ENCODE measurements at places on chromosomes 3 and 15. TPM values are rescaled to one million over a fixed set of nuclear protein-coding genes. Genes with fewer than 3 reads are reported as not detected.

DNA sequence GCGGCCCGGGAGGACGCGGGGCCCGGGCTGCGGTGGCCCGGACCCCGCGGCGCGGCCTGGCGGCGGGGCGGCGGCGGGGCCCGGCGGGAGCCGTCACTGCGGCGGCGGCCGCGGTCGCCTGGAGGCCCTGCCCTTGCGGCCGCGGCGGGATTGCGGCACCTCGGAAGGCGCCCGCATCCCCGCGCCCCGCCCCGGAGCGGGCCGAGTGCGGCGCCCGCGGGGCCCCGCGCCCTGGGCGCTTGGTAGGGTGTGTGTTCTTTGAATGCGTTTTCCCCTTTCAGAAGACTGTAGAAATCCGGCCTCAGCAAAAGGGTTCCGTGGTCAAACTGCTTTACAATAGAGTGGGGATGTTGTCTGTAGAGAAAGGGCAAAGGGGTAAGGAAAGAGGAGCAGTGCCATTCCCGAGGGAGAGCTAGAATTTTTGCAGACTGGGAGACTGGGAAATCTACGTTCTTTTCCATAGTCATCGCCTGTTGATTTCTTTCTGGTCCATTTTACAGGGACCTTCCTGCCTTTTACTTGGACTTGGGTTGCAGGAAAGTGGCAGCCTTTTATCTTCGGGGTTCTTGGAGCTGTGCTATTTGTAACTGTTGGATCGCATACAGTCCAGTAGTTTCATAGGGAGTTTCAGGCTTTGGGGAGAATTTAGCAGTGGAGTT is 630 bp downstream of the SNRK start:
- no peak for DNase-seq

DNA sequence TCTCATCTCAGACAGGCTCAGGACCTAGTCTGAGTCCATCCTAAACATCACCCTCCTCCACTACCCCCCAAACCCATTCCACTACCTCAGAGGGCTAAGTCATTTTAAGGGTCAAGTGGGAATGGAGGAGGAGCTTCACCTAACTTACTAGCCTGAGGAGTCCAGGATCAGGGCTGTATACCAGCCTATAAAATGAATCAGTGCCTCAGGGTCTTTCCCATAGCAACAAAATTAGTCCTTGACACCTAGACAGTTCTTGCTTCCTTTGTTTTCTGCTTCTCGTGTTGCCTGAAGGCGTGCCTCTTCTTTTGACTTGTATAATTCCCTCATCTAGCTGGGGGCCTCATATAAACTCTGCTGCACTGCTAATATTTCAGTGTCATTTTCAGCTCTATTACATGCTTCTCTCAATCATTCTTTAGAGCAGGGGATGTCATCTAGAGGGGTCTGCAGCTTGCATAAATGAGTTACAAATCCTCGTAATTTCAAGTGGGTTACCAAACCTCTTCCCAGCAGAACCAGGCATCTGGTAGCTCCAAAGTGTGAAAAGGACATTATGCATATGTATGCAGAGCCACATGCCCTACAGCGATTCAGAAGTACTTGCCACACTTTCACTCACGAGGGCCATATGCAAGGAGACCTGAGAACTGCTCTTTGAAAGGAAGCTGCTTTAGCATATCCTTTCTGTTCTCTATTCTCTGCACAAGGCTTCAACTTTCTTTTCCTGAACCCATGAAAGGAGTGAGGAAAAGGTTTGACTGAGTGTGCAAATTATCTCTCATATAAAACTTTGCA is 311.7 kb upstream of the SEMA6D start:
- no peak for DNase-seq

RAB6B gene
- 52.6 TPM for total RNA-seq

GRCh38 chr15:36177590-36178302 is 401.7 kb upstream of the CDIN1 start:
- no peak for DNase-seq

DNA sequence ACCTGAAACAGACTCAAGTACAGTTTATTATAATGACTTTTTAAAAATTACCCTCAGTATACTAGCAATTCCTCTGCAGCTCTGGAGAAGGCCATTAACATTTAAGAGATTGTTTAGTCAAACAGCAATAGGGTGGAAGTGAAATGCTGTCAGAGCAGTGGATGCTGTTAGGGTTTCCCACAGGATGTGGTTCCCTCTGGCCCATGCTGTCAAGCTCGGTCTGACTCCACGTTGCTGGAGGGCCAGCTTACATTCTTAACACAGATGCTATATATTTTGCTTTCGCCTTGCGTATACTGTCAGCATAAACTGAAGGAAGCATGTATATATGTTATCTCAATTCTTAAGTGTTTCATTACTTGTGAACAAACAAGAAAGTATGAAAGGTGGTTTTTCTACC is 231.1 kb upstream of the COL8A1 start:
- no peak for DNase-seq

GRCh38 chr3:18847583-18848197 is 300.6 kb upstream of the KCNH8 start:
- no peak for DNase-seq

GRCh38 chr3:72143966-72144717 is 359.2 kb upstream of the PROK2 start:
- DNase-seq: no peak

IL17RC gene
- total RNA-seq: 4.5 TPM

FAM81A gene
- total RNA-seq: 93.1 TPM

MED12L gene
- 6.1 TPM for total RNA-seq

GRCh38 chr3:105513886-105514285 is 147.2 kb downstream of the ALCAM start:
- DNase-seq: no peak

DNA sequence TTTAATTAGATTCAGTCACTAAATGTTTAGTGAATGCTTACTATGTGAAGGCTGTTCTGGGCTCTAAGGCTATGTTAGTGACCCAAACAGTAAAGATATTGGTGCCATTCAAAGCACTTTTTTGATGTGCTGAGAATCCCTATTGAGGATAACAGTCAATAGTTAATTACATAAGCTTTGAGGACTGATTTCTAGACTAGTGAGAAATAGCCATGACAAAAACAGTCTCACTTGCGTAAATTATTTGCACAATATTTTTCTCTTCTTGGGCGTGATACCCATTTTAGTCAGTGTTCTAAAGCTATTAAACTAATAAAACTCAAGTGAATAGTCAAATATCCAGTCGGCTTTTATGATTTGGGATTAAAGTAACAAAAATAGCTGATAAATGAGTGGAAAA is 74.6 kb downstream of the UBE2E2 start:
- no peak for DNase-seq

CNTN4 gene
- total RNA-seq: 56.9 TPM

- no peak for DNase-seq
Observed at GRCh38 chr3:163159306-163159705, 1662.7 kb downstream of the OTOL1 start.

PARP15 gene
- total RNA-seq: not detected

- no peak for DNase-seq
Observed at GRCh38 chr3:37147666-37148065, 26.7 kb downstream of the LRRFIP2 start.

PEX11A gene
- total RNA-seq: 14.5 TPM

GRCh38 chr3:34842706-34843480 is 796.4 kb upstream of the ARPP21 start:
- no peak for DNase-seq

GRCh38 chr3:162332344-162332743 is 835.7 kb downstream of the OTOL1 start:
- no peak for DNase-seq

FBXO40 gene
- 0.31 TPM for total RNA-seq

DNA sequence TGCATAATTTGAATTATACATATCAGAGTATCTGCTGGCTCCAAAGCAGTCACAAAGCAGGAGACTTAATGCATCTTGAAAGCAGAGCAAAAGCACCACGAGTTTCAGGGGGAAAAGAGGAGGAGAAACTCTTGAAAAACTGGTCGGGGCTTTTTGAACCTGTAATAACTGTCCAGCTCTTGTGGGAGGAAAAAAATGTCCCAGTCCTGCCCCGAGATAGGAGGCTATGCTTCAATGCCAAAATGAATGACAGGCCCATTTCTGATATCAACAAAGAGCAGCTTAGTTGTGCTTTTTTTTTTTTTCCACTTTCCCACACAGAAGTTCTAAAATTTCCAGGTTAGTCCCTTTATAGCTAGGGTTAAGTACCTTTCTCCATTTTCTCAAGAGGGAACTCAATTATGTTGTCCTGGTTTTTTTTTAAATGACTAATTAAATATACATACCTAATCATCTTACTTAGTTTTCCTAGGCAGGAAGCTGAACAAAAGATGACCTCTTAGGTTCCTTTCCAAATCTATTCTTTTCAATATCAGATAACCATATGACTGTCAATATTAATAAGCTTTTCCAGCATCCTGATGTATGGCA is 120.2 kb downstream of the TFDP2 start:
- DNase-seq: no peak

- no peak for DNase-seq
Observed at GRCh38 chr3:47310391-47310790, 27.6 kb downstream of the KLHL18 start.

DNA sequence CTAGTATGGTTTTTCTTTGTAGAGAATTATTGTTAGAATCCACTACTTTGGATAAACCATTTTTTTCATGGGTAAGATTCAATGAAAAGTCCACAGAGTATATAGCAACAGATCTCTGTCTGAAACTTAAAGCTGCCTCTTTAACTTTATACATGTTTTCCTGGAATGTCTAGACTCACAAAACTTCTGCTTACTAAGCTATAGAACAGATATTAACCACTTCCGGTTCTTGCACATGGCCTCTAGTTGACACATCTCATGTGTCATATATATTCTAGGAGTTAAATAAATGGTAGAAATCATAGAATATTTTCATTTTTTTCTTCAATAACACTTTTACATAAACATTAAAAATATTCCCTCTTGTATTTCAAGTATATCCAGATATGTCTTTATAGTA is 1693.9 kb downstream of the SI start:
- no peak for DNase-seq

GRCh38 chr3:46930945-46931403 is 45.6 kb downstream of the CCDC12 start:
- no peak for DNase-seq

GRCh38 chr15:40162552-40162951 is 1.7 kb downstream of the BUB1B start:
- DNase-seq: no peak

TICRR gene
- 0.62 TPM for total RNA-seq

DNA sequence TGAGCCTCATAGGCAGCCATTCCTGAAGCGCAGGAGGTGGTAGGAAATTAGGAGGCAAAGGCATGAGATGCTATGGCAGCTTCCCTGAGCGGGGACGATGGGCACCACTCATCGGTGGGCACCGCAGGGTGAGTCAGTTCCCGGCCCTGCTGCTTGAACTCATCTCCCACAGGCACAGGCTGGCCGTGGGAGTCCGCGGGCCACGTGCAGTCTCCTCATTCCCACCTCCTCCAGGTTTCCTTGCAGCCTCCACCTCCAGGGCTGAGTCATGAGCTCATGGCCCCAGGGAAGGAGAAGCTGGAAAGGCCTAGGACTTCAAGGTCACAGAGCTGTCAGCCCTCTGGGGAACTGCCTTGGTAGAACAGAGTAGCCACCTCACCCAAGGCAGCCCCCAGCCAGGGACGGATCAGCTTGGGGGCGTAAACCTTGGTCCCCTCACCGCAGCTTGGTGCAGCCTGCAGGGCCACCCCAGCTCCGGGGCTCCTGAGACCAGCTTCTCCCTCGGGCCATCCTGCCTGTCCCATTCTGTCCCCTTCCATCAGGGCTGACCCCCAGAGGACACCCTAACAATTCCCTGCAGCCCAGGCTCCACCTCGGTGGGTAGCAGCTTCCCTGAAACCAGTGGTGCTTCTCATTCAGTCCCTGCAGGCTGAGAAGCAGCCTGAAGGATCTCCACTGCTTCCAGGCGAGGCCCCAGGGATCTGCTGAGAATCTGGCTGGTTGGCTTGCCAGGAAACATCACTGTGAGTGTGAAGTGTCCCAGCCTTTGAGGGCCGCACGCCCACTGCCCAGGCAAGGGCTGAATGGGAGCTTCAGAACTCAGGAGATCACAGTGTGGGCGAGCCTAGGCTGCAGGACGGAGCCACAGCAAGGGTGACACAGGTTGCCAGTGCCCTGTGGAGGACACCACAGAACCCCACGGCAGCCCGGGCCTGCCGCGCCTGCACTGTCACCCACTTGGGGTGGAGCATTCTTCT is 150.7 kb upstream of the MEF2A start:
- DNase-seq: peak; percentile 56

DNA sequence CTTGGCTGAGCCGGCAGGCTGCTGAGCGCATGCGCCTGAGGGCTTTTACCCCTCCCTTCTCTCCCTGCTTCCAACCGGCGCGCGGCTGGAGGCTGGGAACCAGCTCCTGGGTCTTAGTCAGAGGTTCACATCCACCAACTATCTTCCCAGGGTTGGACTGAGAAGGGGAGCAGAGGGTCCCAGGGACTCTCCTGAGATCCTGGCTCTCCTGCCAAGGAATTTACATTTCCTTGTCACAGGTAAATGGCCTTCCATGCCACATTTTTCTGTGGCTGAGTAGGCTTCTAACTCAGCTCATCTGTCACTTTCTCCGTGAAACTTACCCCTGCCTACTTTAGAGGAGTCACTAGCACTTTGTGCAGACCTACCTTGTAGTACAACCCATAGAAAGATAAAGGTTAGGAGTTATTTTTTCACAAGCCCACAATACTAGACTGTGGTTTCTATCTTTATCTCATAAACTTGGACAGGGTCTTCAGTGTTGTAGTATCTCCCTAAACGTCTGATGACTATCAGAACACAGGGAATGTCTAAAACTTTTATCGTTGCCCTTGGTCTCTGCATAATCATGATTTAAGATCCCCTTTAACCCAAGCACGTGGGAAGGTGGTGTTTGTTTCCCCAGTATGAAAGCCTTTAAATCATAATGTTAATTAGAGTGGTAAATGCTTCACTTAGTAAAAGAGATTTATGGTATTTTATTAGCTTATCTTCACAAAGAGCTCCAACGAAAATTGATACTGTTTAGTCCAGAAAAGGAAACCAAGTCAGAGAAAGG is 638 bp upstream of the TBC1D5 start:
- DNase-seq: no peak

DENND4A gene
- 76.6 TPM for total RNA-seq

DNA sequence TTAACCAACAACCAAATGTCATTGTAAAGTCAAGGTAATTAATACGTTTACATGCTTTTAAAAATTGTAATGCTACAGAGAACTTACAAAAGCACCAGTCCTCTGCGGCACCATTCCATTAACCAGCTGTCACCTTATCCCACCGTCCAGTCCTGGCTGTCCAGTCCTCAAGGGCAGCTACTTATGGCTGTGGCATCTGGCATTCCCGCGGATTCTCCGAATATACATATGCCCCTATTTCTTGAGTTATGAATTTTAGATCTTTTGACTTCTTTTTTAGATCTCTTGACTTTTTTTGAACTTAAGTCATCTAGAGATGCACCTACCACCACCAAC is 382 bp upstream of the POMGNT2 start:
- no peak for DNase-seq

- DNase-seq: no peak
Observed at GRCh38 chr3:128315313-128315712, 151.4 kb downstream of the DNAJB8 start.

GRCh38 chr3:15500107-15500724 is 21.3 kb downstream of the COLQ start:
- DNase-seq: no peak

LRRC3B gene
- total RNA-seq: 51.3 TPM

DNA sequence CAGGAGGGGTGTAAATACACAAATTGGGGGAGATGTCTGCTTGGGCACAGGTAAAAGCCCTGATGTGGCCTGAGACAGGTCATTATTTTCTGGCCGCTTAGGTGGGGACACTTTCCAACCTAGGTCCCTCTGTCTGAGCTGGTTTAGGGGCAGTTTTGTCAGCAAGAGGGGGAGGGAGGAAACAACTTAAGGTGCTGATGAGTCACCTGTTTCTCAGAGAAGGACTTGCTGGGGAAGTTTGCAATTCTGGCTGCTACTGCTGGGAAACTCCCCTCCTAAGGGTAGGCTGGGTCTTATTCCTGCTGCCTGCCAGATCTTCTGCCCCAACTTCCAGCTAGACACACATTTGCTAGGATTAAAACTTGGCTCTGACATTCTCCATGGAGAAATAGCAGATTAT is 4.8 kb upstream of the RHOV start:
- no peak for DNase-seq
